ENCODE measurements at places on chromosomes 3 and 15. TPM values are rescaled to one million over a fixed set of nuclear protein-coding genes. Genes with fewer than 3 reads are reported as not detected.

DNA sequence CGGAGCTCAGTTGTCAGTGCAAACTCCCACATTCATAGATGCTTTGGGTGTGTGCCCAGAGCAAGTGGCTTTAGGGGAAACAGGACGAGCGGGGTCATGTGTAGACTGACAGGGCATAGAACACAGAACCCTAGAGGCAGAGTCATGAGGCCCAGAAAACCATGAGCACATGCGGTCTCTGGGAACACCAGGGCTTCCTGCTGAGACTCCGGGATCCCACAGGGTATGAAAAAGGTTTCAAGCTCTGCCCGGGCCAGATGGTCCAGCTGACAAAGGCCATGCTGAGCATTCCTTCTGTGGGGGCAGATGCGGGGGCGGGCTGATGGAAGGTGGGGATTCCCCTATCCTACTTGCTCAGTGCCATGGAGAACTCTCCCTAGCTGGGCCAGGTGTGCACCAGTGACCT is 44.8 kb downstream of the ROPN1B start:
- no peak for DNase-seq

The SNTN gene
- total RNA-seq: not detected

- DNase-seq: no peak
These were observed 35.4 kb downstream of the PRTG start for GRCh38 chr15:55707518-55707917.

The DCP1A gene
- total RNA-seq: 18.4 TPM

DNA sequence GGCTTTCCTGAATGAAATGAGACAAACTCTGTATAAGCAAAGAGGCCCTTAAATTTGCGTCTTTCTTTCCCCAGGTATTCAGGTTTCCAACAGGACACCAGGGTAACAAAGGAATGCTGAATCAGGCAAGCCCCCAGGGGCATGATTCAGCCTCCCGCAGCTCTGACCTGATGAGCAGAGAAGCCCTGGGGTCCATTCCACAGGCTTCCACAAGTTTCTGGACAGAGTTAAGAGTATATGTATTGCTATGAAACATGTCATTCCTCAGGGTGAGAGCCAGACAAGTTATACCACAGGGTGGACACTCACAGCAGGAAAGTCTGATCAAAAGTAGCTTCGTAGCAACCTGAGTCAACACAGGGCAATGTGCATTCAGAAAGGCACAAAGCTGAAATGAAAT is 68.1 kb upstream of the CTNNB1 start:
- DNase-seq: no peak

DNA sequence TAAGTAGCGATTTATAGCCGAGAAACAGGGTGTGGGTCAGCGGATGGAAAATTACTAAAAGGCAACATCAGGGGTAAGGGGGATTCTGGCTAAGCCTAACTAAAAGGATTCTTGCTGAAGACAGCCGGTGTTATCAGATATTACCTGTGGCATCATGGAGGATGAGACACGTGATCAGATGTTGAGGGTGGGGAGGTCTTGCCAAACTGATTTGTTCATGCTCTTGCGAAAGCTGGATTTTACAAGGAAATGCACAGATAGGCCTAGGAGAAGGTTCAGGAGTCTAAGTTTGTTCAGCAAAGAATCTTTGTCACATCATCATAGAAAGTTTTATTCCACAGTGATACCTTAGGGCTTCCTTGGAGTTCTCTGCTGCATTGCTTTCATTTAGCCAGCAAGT is 396.8 kb upstream of the TBL1XR1 start:
- DNase-seq: no peak

Data from gastrocnemius medialis (tissue), 4 donors.